RPMI7951 (cell line): ENCODE measurements at places on chromosomes 2 and 18.

DNA sequence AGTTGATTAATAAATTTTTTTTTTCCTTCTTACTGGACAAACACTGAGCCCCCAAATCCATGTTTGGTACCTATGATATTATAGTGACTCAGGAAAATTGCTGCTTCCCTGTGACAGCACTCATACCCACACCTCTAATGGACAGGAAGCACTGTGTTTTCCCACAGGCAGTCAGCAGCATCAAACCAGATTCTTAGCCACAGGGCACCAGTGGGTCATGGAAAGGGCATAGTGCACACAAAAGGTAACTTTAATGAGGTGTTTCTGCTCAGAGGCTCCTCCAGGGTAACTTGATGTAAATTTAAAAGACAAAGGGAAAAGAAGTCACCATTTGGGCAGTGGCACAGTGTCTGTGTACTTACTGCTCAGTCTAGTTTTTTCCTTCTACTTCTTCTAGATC, 34.1 kb downstream of the SERPINB11 start:
- DNase-seq, result no peak

DNA sequence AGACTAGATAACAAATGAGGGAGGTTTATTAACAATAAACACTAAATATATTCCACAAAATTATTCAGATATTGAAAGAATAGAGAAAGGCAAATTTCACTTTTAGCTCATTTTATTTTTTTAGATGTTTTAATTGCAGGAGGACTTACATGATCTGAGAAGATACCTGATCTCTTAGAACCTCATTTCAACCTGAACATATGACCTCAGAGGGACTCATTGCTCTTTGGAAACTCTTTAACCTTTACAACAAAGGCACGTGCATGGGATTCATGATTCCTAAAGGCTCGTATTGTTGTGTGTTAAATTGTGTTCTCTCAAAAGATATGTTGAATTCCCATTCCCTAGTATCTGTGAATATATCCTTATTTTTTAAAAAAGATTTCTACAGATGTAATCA, 35.7 kb upstream of the ITGA4 start:
- DNase-seq, result no peak

GRCh38 chr2:10863047-10863446, 48.7 kb upstream of the KCNF1 start:
- DNase-seq, result no peak

GRCh38 chr18:35464831-35465279, 32.9 kb downstream of the INO80C start:
- DNase-seq, result no peak

GRCh38 chr2:239758279-239758877, 266.8 kb downstream of the NDUFA10 start:
- peak; percentile 60 for DNase-seq
